NCI-H1930 (cell line): ENCODE measurements at places on chromosomes 4 and X.

DNA sequence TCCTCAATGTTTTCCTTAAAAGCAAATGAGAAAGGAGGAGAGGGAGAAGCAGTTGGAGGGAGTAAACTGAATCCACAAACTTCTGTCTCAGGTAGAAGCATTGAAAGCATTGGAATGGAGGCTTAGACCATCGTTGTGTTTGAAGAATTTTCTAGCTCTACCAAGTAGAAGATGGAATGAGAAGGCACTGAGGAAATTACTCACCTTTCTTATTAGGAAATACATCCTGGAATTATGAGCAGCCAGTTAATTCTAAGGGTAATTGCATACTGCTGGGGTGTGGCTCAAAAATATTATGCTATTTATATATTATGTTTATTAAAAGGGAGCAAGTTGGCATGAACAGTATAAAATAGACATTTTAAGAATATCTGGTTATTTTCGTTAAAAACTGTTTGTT, 12.9 kb downstream of the PGM2 start:
- DNase-seq, result no peak

GRCh38 chr4:150859453-150859852, 155.6 kb downstream of the LRBA start:
- DNase-seq, result no peak

- peak; percentile 71 for DNase-seq
Observed at GRCh38 chr4:105613306-105613705, 60.9 kb downstream of the ARHGEF38 start.

GRCh38 chr4:54677416-54677815, 19.7 kb downstream of the KIT start:
- DNase-seq, result no peak

GRCh38 chr4:1879485-1879884, 8.3 kb downstream of the NSD2 start:
- DNase-seq, result no peak

DNA sequence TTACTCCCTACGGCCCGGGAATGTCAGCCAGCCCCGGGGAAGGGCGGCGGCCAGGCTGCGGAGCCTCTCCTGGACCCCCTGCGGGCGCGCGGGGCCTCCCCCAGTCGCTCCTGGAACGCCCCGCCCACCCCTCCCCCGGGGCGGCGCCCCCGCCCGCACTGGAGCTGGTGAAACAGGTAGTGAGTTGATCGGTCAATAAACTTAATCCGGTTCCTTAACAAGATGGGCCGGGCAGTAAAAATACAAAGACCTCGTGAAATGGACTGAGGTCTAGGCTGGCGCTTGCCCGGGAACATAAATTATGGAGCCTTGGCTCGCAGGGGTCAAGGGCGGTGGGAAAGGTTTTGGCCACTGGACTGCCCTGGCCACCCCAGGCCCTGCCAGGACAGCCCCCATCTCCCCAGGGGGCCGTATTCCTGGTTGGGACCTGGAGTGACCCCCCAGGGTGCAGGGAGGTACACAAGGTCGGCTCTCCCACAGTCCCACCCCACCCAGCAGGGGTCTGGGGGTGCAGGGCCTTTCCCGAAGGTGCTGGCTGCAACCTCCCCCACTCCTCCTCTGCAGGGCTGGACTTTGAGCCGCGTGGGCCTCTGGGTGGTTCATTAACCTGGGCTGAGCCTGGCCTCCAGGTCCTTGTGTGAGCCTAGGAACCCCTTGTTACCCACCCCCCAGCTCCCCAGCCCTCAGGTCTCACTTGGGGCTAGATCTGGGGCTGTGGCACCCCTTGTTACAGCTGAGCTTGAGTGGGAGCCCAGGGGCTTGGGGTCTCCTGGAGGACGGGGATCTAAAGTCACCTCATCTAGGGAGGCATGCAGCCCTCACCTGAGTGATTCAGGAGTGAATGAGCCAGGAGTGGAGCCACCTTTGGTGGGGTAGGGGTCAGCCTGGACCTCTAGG, 2.5 kb downstream of the FGFR3 start:
- DNase-seq, result no peak

- no peak for DNase-seq
Observed at GRCh38 chr4:86973668-86974067, 38.9 kb downstream of the AFF1 start.
